ENCODE measurements at places on chromosomes 2 and 18. TPM values are rescaled to one million over a fixed set of nuclear protein-coding genes. Genes with fewer than 3 reads are reported as not detected.
A peak's percentile ranks its signal among the peaks of the same experiment; 100 is the strongest.

PLEKHM3 gene
- 6.6 TPM for total RNA-seq

NPHP1 gene
- total RNA-seq: 2.0 TPM

SP5 gene
- total RNA-seq: not detected

DNA sequence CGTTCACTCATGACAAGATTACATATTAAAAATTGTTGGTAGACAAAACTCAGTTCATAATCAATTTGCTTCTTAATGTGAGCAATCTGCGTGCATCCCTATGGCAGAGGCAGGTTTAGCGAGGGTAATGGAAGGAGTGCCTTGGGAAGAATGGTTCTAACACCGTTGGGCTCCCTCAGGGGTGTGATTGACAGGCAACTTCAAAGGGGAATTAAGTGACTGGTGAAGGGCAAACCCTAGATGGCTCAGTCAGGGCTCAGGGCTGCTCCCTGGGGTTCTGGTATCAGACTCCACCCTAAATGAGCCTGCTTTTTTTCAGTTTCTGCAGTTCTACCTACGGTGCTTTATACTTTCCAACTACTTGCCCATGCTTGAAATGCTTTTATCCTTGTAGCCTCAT lies 419.5 kb upstream of the CELF4 start:
- no peak for DNase-seq

- DNase-seq: no peak
Observed at GRCh38 chr18:12346240-12346565, 30.8 kb downstream of the AFG3L2 start.

DNA sequence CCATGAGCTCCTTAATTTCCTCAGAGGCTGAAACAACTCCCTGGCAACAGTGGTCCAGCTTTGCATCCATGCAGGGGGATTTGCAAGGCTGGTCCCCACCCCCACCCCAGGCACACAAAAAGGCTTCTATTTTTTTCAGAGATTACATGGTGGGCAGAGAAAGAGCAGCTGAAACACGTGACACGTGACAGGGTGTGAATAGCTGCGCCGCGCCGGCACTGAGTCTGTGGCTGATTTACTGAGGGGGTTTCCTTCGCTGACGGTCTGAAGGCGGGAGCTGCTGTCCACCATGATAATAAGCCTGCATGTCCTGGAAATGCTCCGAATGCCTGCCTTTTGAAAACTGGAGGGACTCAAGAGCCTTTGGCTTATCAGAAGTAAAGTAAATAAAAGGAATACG lies 50.7 kb upstream of the APCDD1 start:
- no peak for DNase-seq

- no peak for DNase-seq
Observed at GRCh38 chr2:8018956-8019355, 662.9 kb upstream of the ID2 start.

DNA sequence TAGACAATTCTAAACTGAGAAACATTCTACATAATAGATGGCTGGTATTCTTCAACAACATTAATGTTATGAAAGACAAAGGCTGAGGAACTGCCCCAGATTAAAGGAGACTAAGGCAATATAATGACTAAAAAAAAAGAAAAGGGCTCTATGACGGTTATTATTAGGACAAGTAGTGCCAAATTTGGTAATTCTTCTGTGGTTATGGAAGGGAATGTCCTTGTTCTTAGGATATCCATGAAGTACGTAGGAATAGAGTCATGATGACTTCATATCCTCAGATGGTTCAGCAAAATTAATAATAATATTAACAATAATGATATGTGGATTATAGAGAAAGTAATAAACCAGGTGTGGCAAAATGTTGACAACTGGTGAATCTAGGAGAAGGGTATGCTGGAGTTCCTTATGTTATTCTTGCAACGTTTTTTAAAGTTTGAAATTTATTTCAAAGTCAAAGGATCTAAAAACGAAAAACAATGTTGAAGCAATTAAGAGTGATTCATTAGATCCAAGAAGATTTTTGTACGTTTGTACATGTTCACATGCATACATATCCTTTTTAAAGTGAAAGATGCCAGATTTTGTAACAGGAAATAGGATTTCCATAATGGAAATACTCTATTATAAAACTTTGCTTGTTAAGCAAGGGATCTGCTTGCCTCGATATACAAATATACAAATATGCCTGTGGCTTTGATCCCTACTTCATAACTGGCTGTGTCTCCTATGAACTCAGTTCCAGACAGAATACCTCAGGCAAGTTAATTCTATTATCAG lies 27.7 kb upstream of the STRN start:
- DNase-seq: peak; percentile 47

- DNase-seq: no peak
Observed at GRCh38 chr2:24332791-24333540, 27.4 kb downstream of the ITSN2 start.

- peak; percentile 29 for DNase-seq
Observed at GRCh38 chr2:66571918-66572317, 137.0 kb downstream of the MEIS1 start.

- DNase-seq: no peak
Observed at GRCh38 chr2:135072125-135072997, 20.3 kb downstream of the RAB3GAP1 start.

DNA sequence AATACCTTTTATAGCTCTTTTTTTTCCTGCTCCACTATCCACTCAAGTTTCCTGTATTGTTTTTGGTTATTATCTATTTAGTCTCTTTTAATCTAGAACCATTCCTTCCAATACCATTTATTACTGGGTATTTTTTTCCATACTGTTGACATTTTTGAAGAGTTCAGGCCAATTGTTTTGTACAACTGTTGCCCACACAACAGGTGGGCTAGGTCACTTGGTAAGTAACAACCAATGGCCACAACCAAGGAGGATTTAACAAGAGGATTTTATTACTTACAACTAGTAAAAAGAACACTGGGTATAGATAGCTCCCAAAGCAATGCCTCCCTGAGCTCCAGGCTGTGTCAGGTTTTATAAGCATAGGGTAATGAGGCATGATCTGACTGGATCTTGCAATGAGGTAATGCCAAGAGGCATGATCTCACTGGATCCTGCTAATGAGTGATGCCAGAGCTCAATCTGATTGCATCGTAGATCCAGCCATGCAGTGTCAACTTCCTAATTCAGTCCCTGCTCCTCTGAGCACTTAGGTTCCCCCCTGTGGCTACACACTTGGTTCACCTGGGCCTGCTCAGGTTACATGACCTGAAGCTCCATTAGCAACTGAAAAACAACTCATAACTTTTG lies 7.1 kb upstream of the CEP68 start:
- DNase-seq: no peak

GRCh38 chr2:239398521-239398921 lies 2.3 kb downstream of the HDAC4 start:
- no peak for DNase-seq

Data from GM23248 (cell line).